ENCODE measurements at places on chromosomes 3 and 15.
A peak's percentile ranks its signal among the peaks of the same experiment; 100 is the strongest.

- no peak for DNase-seq
Observed at GRCh38 chr3:177694951-177695350, 497.7 kb upstream of the TBL1XR1 start.

GRCh38 chr3:159964166-159964973 is 24.3 kb upstream of the IL12A start:
- DNase-seq, result peak; percentile 76

DNA sequence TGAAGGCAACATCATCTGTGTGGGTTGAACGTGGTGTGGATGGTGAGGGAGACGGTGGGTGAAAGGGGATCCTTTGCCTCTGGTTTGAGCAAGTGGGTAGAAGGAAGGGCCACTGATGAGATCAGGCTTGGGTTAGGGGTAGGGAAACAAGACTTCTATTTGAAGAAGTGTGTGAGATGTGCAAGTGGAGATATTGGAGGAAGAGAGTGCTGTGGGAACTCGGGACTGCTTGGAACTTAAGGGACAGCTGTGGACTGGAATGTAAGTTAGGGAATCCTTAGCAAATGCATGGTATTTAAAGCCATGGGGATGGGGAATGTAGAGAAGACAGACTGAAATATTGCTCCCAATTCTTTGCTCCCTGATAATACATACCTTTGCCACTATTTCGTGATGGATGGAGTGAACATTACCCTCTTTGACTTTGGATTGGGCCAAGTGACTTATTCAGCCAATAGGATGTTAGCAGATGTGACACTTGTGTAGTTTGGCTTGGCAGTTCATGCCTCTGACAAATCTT is 30.2 kb upstream of the AMOTL2 start:
- no peak for DNase-seq

DNA sequence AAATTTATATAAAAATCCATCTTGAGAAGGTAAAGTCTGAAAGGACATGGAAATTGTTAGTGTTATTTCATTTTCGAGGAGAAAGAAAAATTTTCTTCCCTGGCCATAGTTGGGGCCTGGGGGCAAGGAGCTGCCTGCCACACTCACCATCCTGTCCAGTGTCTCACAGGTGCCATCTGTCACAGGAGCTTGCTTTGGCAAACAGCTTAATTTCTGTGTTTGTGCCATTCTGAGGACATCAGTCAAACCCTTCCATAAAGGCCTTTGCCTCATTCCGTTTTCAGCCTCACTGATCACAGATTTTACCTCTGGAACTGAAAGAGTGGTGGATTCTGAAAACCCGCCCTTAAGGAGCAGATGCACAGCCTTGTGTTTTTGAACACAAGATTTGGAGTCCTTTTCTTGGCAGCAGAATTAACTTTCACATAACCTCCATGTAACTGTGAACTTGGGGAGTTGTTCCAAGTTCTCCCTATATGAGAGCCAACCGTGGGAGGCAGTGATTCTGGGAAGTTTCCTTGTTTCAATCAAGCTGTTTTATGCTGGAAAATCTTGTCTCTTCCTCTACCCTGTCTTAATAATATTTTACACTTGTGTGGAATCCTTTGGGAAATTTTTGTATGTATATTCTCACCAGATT is 254.7 kb downstream of the CACNA2D3 start:
- no peak for DNase-seq

DNA sequence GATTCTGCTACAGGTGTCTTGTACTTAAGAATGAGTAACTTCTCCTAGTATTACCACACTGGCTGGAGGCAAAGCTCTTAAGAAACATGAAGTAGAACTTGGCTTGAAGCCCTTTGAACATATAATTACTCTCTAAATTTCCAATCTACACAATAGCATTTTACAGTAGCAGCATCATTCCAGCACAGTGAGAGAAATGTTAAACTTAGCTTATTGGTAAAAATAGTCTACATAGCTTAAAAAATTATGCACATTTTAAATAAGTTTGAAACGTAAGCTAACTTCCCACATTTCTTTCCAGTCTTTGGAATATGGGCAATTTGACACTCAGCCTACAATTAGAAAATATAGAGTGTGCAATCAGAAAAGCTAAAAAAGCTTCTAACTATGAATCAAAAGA is 32.8 kb upstream of the TOP2B start:
- DNase-seq, result no peak

DNA sequence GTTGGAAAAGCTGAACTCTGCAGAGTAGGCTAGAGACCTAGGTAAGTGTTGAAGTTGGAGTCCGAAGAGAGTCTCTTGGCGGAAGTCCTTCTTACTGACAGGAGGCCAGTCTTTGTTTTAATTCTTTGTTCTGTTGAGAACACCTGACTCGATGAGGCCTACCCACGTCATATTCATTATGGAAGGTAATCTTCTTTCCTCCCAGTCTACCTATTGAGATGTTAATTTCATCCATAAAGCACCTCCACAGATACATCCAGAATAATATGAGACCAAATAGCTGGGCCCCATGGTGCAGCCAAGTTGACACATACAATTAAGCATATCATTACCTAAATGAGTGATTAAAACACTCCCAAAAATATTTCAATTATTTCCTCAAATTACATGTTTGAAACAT is 515.5 kb downstream of the CADM2 start:
- DNase-seq, result no peak

Data from GM20000 (cell line).